ENCODE measurements at places on chromosomes 5 and 9.

- DNase-seq = no peak
These were observed 42.1 kb downstream of the CACNA1B start for GRCh38 chr9:137919649-137920141.

- no peak for DNase-seq
These were observed 2011.3 kb downstream of the EFNA5 start for GRCh38 chr5:105659396-105659795.

GRCh38 chr5:14463629-14464028, 118.0 kb upstream of the OTULINL start:
- no peak for DNase-seq

DNA sequence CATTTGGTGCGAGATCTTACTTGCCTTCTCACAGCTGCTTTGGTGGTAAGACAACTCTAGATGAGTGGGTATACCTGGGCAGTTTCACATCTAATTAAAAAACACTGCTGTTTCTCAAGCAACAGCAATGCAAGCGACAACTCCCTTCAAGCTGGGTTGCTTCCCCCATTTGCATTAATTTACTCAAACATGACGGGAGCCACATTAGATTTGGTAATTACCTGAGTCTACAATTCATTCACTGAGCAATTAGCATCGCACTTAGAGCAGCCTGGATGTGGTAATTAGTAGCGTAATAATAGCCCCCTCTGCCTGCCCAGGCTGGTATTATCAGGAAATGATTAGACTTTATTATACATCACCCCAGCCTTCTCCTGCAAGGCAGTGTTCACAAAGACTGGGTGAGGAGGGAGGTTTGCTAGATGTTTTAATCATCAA, 73.4 kb downstream of the FBXO38 start:
- no peak for DNase-seq

DNA sequence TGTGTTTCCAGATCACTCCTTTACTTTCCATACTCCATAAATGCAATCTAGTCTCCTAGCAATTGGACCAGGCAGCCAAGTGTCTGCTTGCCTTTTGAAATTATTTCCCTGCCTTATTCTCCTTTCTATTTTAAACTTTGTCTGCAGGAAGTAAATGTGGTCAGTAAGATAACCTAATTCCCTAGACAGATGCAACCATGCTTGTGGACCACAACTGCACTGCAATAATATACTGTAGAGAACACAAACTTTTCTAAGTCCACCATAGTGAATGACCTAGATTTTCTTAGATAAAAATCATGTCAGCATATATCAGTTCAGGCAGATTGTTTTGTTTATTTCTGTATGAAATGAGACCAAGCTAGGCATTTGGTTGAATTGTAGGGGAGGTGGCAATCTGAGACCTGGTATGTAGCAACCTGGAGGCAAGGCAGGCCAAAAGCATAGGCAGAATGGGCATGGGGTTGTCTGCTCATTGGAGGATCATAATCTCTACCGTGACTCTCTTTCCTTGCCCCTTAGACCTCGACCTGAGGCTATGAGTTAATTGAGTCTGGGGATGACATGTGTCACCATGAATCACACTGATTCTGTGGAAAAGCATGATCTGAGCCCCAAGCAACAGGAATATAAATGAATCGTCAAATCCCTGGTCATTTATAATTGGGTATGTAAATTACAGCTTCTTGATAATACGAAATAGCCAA, 20.7 kb downstream of the ACTL7B start:
- DNase-seq = no peak

DNA sequence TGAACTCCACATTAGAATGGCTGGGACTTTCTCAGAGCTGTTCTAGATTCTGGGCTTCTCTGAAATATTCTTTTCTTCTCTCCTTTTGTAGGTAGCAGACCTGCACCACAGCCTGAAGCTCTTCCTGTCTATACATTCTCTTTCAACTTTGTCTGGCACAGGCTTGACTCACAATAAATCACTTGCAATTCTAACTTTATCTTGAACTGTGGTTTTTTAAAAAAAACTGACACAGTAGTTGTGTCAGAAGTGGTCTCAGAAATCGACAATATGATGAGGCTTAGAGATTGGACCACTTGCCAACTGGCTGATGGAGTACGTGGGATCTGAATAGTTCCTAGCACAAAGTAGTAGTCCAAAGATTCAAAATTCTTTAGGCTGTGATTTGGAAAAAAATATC, 24.1 kb upstream of the CDH9 start:
- no peak for DNase-seq

DNA sequence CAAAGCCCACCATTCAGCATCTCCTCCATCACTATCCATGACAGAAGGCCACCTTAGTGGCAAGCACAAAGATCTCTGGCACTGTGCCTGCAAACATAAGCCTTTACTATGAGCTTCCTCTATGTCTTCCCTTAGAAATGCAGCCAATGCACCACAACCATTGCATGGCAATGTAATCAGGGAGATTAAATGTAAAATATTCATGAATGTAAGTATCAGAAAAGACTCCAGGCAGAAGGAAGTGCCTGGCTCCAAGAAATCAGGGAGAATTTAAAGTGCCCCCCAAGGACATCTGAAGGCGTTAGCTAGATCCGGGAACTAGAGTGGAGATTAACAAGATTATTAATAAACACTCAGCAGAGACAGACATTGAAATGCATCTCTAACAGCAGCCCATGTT, 32.5 kb upstream of the MYORG start:
- DNase-seq = no peak

DNA sequence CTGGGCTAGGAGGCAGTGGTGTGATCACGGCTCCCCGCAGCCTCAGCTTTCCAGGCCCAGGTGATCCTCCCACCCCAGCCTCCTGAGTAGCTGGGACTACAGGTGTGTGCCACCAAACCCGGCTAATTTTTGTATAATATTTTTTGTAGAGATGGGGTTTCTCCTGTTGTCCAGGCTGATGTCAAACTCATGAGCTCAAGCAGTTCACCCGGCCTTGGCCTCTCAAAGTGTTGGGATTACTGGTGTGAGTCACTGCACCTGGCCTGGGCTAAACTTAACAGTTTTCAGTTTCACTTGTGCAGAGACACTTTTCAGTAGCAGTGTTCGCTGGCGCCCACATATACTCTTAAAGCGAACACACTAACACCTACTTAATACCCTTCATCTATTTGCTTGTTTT, 205.6 kb upstream of the ZNF608 start:
- no peak for DNase-seq

GRCh38 chr5:1050423-1051365, 42.1 kb downstream of the NKD2 start:
- no peak for DNase-seq

- DNase-seq = no peak
These were observed 4.7 kb downstream of the VAV2 start for GRCh38 chr9:133987446-133987788.

- DNase-seq = no peak
These were observed 132.4 kb upstream of the EPB41L4A start for GRCh38 chr5:112551419-112552032.

DNA sequence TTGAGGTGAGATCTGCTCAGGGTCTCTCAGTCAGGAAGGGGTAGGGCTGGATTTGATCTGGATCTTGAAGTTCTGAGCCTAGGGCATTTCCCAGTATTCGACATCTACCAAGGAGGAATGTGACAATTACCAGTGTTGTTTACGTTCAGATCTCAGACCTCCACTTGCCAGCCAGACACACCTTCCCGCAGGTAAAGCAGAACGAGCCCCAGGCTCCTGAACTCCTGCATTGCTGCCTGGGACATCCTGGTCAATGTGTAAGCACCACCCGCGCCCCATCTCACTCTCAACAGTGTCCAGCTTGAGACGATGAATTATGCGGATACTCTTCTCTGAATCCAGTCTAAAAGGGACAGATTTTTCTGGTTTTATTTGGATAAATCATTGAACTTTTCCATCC, 56.7 kb upstream of the PTCH1 start:
- DNase-seq = no peak

DNA sequence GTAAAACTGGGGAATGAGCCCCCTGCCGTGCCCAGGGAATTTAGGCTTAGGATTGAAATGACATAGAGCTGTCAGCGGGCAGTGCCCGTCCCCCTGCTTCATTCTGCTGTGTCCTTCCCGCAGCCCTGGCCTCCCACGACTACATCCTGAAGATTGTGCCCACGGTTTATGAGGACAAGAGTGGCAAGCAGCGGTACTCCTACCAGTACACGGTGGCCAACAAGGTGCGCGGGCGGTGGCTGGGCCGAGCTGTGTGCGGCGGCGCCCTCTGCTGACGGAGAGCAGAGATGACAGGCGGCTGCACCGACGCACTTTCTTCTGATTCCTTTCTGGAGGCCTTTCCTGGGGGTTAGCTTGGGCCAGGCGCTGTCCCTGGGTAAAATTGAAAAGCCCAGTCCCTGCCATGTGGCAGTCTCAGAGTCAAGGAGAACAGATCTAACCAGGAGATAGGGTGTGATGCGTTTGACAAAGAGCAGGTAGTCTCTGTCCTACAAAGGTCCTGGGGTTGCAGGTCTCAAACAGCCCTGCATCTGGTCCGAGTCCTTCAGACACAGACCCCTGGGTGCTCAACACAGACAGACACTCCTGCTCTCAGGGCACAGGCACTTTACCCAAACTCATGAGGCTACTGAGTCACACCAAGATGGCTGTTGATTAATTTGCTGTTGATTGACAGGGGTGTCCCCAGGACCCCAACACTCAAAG, 26.8 kb upstream of the RPL26L1 start:
- no peak for DNase-seq

Measured in esophagus squamous epithelium (tissue), 5 donors.